ENCODE measurements at places on chromosomes 2 and 18.

DNA sequence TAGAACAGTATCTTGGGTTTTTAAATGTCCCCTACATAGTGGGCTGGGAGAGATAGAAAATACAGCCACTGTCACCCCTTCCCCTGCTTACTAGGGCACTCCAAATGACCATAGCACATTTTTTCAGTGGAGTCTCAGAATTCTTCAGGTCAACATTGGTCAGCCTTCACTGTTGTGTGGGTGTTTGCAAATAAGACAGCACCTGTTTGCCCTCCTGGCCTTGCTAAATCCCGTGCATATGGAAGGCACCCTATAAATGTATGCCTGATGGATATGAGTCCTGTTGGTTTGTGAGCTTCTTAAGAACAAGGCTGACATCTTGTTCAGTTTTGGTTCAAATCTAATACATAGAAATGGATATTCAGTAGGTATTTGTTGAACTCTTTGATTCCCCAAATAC is 12.5 kb downstream of the ITGA6 start:
- peaks cover 36% of the 10 kb centered on the region for H3K4me1 ChIP-seq
- no peak overlapping the region for H3K27ac ChIP-seq
- peaks cover 24% of the 10 kb centered on the region for H3K36me3 ChIP-seq
- DNase-seq, result no peak

GRCh38 chr2:225814554-225814953 is 415.0 kb downstream of the NYAP2 start:
- H3K4me1 ChIP-seq, result no peaks in the 10 kb centered on the region
- H3K4me3 ChIP-seq, result no peak overlapping the region
- no peaks in the 10 kb centered on the region for H3K36me3 ChIP-seq
- H3K27me3 ChIP-seq, result no peaks in the 10 kb centered on the region
- no peak for DNase-seq
- H3K27ac ChIP-seq, result no peak overlapping the region

DNA sequence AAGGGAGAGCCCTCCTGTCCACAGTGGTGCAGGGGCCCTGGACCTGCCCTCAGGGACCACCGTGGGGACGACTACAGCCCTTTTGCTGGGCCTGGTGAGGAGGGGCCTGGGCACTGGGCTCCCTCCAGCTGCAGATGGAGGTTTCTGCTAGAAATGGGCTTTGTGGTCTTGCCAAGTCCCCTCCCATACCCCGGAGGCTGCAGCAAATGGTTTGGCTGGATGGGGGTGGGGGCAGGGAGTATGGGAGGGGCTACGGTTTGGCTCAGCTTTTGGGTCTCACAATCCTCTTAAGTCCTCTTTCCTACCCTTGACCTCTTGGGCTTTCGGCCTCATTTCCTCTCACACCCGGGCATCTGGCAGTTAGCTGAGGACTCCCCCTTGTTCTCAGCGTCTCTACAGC is 21.7 kb downstream of the TET3 start:
- H3K27ac ChIP-seq, result no peak overlapping the region
- no peak for DNase-seq
- H3K27me3 ChIP-seq, result peaks cover 8% of the 10 kb centered on the region
- H3K4me1 ChIP-seq, result peaks cover 29% of the 10 kb centered on the region
- H3K4me3 ChIP-seq, result no peak overlapping the region

- no peak for DNase-seq
These were observed 90.3 kb downstream of the AKAIN1 start for GRCh38 chr18:5106730-5107129.

- H3K36me3 ChIP-seq, result no peaks in the 10 kb centered on the region
- H3K4me1 ChIP-seq, result no peaks in the 10 kb centered on the region
- no peak for DNase-seq
- H3K27me3 ChIP-seq, result peaks cover 6% of the 10 kb centered on the region
- no peak overlapping the region for H3K4me3 ChIP-seq
These were observed 175.2 kb upstream of the HS6ST1 start for GRCh38 chr2:128493880-128494279.

GRCh38 chr18:46452820-46453219 is 204.2 kb downstream of the LOXHD1 start:
- no peak overlapping the region for H3K4me3 ChIP-seq
- H3K4me1 ChIP-seq, result no peaks in the 10 kb centered on the region
- H3K27me3 ChIP-seq, result peaks cover 4% of the 10 kb centered on the region
- no peak overlapping the region for H3K27ac ChIP-seq
- no peaks in the 10 kb centered on the region for H3K36me3 ChIP-seq

Data from activated naive CD4-positive, alpha-beta T cell treated with anti-CD3 and anti-CD28 coated beads, Interleukin-2, amount 10 ng/mL, durations not matched to agents 7 days and 5 days (primary cell).